ENCODE measurements at places on chromosomes 6 and 20.

DNA sequence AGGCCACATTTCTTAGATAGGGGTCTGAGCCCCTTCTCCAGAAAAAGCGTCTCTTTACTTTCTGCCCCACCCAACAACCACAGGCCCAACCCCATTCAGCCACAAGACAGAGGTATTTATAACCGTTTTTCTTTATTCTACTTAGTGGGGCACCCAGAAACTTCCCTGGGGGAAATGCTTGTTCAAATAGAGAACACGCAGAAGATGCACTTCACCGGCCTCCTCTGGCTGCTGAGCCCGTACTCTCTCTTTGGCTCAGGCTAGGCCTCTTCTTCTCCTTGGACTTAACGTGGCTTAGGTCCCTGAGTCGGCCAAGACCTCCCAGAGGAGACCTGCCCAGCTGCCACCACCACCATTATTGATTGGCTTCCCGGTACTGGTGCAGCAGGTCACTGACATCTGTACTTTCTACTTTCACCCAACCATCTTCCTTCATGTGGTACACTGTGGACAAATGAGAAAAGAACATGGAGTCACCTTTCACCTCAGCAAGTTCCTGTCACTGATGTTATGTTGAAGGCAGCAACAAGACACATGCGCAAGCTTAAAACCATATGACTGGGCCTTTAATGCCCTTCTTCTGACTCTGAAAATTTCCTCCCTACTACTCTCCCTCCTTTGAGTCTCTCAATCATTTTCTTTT, 2.2 kb upstream of the TAP2 start:
- no peak for DNase-seq

- no peak for DNase-seq
These were observed 176.3 kb downstream of the KCNQ5 start for GRCh38 chr6:72798196-72798595.

GRCh38 chr6:108363113-108363512, 68.3 kb downstream of the AFG1L start:
- DNase-seq, result no peak

GRCh38 chr6:31826793-31827285, 699 bp upstream of the HSPA1B start:
- DNase-seq, result no peak

DNA sequence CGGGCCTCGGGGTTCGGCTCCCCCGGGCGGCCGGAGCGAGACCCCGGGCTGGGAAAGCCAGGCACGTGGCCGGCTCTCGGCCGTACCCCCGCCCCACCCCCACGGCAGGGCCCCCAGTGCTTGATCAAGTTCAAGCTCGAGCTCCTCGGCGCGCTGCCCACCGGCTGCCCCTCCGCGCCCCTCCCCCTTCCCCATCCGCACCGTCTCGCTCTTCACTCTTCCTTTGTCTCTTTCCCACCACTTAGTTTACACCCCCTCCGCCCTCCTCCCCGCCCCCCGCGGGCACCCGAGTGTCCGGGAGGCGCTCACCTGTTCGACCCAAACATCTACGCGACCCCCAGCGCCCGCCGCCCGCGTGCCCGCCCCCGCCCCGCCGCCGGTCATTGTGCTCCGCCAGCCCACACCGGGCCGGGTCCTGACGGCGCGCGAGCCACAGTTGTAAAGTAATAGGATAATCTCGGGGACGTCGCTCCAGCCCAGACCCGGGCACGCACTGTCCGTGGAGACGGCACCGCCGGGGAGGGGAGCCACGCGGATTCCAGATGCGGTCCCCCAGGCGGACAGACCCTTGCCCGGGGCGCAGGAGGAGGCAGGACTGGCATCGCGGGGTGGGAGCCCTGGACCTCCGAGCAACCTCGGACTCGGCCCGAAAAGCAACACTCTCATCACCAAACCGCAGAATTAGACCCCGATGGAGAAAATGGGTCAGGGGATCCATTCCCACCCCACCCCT, 100.7 kb downstream of the NOL4L start:
- DNase-seq, result no peak
